ENCODE measurements at places on chromosomes 12 and 14.

- no peak for DNase-seq
Measured at GRCh38 chr14:99187858-99188257, 84.1 kb downstream of the BCL11B start.

- DNase-seq = peak; percentile 62
Measured at GRCh38 chr14:45426685-45427282, 173.8 kb upstream of the MIS18BP1 start.

DNA sequence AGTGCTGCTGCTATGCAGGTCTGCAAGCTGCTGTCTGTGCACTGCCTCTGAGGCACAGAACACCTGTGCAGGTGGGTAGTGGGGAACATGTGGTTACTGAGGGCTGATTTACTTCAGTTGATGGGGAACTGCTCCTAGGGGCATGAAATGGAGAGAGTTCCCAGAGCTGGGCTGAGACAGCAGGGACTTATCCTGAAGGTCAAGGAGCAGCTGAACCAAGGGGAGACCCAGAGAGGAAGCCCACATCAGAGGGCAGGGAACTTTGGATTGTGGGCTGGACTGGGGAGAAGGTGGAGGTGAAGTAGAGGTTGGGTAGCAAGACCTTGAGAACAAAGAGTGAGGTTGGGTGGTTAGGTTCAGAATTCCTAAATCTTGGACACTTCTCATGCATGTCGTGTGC lies 311.9 kb downstream of the AACS start:
- no peak for DNase-seq

DNA sequence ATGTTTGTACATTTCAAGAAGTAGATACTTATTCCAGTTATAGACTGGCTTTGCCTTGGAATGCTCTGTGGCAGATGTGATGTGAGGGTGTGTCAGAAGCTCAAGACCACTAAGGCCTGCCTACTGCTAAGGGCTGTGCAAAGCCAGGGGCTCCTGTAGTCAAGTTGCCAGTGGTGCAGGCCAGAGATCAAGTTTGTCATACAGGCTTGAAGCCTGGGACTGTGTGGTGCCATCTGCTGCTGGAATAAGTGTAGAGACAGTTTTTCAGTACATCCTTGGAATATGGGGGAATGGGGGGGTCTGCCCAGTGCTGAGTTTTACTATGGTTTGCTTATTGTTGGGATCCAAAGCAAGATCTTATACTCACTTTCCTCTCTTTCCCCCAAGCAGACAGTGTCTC lies 649.9 kb upstream of the FOXG1 start:
- DNase-seq = no peak

- peak; percentile 72 for DNase-seq
Measured at GRCh38 chr12:66188584-66189485, at the start of gene IRAK3. TSS of gene IRAK3 (plus strand) at chr12:66189214. CDS start at chr12:66189300, 86 bp downstream.

DNA sequence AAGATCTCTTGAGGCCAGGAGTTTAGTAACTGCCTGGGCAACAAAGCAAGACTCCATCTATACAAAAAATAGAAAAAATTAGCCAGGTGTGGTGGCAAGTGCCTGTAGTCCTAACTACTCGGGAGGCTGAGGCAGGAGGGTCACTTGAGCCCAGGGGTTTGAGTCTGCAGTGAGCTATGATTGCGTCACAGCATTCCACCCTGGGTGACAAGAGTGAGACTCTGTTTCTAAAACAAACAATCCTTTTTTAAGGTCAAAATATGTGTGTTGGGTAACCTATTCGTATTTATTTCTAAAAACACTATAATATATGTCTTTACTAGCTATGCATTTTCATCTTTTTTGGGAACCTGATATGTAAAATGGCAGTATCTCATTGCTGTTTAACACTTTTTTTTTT lies 7.4 kb downstream of the FBXO21 start:
- no peak for DNase-seq

DNA sequence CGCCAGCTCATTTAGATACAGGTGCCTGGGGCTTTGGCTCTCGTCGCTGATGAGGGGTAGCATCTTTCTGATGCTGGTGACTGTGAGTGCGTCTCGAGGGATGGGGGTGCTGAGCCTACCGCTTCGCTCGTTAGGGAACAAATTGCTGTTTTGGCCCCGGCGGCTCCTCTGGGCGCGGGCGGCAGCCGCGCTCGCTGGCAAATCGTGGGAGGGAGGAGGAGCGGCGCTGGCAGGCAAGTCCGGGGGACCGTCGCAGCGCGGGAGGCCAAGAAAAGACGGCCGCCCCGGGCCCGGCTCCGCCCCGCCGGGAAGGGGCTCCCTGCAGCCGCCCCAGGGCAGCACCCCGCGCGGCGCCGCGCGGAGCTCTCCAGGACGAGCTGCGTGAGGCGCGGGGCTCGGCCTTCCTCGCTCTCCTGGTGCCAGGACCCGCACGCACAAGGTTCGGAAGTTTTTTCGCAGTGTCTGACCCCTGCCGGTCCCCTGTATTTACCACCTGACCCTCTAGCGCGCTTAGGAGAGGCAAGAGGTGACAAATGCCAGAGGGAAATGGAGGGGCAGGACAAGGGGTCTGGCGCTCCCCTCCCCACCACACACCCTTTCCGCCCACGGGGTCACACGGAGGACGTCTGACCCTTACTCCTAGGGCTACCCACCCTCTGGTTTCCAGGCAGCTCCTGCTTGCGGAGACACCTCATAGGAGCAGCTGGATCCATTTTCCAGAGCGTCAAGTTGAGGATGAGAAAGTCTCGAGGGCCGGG lies 899 bp upstream of the KCNH3 start:
- peak; percentile 50 for DNase-seq

DNA sequence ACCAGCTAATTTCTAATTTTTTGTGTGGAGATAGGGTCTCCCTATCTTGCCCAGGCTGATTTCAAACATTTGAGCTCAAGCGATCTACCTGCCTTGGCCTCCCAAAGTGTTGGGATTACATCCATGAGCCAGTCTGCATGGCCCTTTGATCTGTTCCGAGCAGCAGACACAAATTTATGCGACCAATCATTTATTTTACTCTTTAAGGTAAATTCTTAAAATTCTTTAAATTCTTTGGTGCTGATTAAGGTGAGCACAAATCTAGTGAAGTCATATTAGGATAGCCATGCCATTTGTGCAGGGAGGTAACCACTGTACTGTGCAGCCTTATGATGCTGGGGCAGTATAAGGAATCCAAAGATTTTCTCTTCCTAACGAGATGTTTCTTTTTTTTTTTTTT lies 135.7 kb downstream of the SRGAP1 start:
- DNase-seq = no peak

DNA sequence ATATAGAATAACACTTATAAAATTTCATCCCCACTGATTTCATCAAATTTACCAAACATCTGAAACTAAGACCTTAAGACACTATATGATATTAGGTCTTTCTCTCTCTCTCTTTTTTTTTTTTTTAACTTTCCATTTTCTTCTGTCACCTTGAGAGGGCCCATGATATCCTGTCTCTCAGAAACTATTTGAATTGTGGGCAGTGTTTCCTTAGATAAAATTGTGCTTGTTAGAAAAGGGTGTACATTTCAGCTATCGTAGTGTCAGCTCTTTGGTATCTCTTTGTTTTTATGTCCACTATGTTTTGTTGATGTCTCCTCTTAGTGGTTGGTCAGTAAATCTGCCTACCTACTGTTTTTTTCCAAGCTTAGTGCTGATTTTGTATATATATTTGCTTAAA lies 23.8 kb downstream of the DNM1L start:
- no peak for DNase-seq

DNA sequence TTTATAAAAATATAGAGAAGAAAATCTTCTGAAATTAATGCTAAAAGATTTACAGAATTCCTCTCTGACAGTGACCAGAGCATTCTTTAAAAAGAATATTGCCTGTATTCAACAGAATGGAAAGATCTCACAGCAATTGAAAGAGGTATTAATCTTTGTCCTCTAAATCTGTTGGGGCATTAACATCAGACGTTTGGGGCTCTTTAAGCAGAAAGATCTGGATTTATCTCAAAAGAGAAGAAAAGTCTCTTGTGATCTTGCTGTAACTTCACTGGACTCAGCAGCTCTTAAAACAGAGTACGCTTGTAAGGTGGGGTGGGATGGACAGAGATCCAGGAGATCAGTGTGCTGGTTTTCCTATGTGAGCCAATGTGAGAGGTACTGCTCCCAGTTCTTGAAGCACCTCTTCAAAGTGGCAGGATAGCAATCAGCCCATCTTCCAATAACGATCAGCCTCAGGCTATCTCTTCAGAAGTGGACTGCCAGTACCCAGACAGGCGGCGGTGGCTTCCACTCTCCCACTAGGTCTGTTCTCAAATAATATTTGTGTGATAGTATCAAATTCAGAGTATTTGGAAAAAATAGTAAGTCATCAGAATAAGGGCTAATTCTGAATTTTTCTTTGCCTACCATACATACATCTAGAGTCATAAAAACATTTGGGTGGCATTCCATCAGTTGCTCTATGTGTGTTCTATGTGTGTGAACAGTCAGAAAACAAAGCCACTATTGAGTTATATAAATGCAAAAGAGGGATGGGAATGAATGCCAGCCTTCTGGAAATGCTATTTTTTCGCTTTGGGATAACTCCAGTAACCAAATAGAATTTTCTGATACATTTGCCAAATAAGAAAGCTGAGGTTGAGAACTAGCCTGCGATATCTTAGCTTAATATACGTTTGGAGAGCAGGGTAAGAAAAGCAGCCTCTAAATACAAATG lies 237.4 kb upstream of the RGS6 start:
- no peak for DNase-seq

DNA sequence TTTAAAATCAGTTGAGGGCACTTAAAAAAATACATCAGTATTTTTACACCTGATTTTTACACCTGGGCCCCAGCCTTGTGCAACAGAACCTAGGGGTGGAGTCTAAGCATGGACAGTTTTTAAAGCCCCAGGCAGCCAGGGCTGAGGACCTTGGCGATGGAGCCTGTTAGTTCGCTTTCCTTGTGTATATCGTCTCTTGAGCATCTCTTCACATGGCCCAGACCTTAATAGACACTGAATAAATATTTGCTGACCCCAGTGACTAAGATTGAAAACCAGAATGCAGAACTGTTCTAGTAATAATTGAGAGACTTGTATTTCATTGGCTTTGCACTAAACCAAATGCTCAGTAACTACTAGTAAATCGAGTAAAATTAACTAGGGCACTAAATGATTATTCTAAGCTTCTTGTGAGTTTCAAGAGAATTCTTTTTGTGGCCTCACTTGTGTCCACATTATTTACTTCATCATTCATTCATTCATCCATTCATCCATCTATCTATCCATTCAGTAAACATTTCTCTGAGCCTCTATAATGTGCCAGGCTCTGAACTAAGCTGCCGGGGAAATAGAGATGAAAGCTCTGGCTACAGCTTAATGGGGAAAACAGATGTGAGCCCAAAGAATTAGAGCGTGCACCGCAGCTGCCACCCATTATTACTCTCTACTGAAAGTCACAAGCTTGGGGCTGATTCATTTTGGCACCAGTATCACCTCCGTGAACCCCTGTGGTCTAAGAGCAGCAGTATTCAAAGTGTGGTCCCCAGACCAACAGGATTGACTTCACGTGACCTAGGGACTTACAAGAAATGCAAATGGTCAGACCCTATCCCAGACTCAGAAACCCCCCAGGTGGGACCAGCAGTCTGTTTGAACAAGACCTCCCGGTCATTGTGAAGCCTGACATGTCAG lies 30.7 kb upstream of the BCL7A start:
- DNase-seq = no peak

DNA sequence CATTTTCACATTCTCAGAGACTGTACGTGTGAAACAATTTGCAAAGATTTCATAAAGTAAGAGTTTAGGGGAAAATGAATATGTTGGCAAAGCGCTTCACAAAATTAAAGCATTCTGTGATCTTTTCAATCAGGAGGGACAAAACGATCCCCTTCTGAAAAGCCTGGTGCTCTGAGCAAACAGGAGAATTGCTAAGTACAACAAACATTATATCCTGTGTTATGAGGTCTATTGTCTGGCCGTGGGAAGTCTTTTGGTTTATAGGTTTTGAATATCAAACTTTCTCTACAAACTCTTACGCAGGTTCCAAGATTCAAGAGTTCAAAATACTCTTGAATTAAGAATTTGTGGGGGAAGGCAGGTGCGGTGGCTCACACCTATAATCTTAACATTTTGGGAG lies 7.2 kb upstream of the FOXN3 start:
- DNase-seq = no peak

DNA sequence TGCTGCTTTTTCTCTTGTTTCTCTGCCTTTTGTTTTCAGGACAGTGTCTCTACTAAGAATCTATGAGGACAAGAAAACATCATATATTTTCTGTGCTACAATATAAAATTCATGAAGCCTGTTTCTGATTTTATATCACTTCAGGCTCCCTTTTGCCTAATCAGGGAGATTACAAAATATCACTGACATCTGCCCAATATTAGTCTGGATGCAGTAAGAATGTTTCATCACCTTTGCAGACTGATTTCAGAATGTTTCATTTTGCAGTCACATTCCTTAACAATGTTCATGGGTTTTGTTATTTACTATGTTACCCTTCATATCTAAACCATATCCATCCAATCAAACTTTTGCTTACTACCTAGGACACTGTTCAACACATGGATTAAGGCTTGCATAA lies 491 bp upstream of the CLEC6A start:
- DNase-seq = no peak

- DNase-seq = no peak
Measured at GRCh38 chr14:56082880-56083279, 35.3 kb upstream of the PELI2 start.

- no peak for DNase-seq
Measured at GRCh38 chr14:65263177-65263788, 149.2 kb upstream of the FUT8 start.

GRCh38 chr14:100620255-100621100 lies 33.3 kb upstream of the BEGAIN start:
- DNase-seq = no peak

DNA sequence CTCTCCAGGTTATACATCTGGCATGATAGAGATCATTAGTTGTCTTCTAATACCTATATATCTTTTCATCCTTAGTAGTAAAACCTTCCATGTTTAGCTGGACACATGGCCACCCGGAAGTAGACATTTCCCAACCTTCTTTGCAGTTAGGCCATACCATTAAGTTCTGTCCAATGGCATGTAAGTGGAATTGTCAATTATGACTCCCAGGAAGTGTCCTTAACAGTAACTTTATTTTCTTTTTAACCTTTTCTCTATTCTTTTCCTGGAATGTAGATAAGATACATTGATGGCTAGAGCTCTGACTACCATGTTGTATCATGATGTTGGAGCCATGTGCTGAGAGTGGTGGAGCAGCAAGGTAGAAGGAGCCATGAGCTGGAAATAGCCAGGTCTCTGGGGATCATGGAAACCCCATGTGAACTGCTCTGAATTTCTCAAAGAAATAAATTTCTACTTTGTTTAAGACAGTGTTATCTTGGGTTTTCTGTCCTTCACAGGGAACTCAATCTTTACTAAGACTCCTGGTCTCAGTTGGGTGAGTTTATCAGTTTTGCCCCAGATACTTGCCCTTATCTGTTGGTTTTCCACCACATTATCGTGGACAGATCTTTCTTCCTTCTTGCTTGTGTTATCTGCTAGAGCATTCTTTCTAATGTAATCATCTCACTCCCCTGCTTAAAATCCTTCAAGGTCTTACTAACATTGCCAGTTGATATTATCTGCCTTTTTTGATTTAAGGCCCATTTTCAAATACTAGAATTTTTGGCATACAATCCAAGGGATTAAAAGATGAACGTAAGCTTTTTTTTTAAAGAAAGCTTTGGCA lies 5.1 kb upstream of the LTA4H start:
- DNase-seq = no peak

GRCh38 chr14:74459289-74459946 lies 33.4 kb upstream of the SYNDIG1L start:
- peak; percentile 81 for DNase-seq

GRCh38 chr12:52496590-52497071 lies 3.6 kb upstream of the KRT6A start:
- peak; percentile 75 for DNase-seq

- DNase-seq = no peak
Measured at GRCh38 chr14:67371247-67372148, 11.4 kb downstream of the EIF2S1 start.
